ENCODE measurements at places on chromosomes 16 and 17.

DNA sequence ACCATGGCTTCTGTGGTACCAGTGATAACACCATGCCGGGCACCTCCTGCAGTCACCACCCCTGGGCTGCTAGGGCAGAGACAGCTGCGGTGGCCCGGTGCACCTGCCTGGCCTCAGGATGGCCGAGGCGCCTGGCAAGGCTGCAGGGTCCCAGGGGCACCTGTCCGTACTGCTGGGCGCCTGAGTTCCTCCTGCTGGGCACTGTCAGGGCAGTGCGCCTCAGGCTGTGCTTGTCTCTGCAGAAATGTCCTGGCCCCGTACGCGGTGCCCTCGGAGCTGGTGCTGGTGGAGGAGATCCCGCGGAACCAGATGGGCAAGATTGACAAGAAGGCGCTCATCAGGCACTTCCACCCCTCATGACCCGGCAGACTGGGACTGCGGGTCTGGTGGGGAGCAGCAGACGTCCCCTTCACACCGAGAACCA is 17.7 kb upstream of the CDH15 start:
- DNase-seq = no peak

DNA sequence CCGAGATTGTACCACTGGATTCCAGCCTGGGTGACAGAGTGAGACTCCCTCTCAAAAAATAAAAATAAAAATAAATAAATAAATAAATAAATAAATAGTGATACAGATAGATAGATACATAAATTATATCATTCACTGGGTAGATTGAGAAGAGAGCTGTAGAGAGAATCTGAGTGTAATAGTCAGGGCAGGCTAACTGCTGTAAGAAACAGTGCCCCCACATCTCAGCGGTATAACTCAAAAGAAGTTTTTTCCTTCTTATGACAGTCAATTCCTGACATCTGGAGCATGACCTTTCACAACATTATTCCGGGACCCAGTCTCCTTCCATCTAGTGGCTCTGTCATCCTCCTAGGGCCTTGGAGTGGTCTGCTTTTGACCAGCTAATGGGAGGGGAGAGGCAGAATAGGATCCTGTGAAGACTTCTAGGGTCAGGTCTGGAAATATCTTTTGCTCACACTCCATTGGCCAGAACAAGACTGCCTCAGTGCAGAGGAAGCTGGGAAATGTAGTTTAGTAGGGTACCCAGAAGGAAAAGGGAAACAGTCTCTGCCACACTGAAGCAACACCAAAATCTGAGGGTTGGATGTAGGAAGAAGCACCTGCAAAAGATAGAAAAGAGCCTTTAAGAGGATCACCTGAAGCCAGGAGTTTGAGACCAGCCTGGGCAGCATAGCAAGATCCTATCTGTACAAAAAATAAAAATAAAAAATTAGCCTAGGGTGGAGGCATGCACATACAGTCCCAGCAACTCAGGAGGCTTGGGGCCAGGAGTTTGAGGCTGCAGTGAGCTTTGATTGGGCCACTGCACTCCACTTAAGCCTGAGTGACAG is 3.0 kb upstream of the QPRT start:
- no peak for DNase-seq

DNA sequence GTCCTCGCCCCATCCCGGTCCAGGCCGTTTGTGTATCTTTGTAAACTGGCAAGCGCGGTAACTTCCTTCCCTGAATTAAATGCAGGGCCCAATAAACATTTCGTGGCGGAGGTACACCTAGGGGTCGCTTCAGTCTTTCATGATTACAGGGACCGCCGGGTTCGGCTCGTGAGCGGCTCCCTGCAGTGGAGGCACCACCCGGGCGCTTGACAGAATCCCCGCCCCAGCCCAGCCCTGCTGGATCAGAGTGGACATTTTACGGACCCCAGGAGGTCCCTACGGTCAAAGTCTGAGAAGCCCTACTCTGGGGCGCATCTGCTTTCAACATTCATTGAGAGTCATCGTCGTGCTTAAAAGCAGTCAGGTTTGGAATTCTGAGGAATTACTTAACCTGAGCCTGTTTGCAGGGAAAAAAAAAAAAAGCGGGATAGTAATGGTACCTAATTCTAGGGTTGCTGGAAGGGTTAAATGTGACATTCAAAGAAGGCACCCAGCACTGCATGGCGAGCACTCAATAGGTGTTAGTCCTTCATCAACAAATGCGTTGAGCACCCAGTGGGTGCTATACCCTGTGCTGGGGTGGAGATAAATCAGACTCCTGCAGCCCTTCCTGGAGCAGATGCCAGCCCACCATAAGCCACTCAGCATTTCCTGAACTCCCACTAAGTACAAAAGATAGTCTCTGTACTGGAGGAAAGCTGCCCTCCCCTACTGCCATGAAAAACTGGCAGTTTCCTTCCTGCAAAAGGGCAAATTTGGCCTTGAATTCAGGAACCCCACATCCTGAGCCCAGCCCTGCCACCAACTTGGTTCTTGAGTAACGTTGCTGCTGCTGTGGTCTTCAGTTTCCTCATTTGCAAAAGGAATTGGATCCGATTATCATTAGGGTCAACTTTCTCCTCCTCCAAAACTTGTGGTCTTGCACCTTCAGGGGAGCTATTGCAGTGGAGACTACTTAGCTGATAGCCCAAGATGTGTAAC is 658 bp upstream of the DUSP3 start:
- no peak for DNase-seq

DNA sequence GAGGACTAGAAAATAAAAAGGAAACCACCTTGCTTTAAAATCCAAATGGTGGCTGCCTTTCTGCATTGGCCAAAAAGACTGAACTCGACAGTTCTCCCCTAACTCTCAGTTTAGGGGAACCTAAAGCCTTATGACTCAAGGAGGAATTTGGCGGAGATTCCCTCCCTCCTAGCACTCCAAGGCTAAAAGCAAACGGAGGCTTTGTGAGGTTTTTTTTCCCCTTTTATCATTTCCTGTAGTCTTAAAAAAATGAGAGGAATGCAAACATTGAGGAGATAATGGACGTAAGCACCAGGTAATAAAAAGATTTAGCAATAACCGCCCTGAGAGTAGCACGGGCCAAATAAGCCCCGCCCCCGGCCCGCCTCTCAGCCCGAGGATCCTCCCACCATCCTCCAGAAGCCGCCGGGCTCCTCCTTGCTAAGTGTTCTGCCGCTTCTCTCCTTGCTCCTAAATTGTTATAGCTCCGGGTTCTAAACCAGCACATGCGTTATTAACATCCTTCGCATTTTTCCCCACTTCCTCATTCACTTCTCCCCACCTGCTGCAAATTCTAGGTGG is 5.8 kb upstream of the KIFC3 start:
- peak; percentile 52 for DNase-seq

- DNase-seq = no peak
These were observed 744 bp downstream of the CMIP start for GRCh38 chr16:81445143-81445961.

GRCh38 chr17:57913575-57914272 is 41.5 kb downstream of the CUEDC1 start:
- no peak for DNase-seq

DNA sequence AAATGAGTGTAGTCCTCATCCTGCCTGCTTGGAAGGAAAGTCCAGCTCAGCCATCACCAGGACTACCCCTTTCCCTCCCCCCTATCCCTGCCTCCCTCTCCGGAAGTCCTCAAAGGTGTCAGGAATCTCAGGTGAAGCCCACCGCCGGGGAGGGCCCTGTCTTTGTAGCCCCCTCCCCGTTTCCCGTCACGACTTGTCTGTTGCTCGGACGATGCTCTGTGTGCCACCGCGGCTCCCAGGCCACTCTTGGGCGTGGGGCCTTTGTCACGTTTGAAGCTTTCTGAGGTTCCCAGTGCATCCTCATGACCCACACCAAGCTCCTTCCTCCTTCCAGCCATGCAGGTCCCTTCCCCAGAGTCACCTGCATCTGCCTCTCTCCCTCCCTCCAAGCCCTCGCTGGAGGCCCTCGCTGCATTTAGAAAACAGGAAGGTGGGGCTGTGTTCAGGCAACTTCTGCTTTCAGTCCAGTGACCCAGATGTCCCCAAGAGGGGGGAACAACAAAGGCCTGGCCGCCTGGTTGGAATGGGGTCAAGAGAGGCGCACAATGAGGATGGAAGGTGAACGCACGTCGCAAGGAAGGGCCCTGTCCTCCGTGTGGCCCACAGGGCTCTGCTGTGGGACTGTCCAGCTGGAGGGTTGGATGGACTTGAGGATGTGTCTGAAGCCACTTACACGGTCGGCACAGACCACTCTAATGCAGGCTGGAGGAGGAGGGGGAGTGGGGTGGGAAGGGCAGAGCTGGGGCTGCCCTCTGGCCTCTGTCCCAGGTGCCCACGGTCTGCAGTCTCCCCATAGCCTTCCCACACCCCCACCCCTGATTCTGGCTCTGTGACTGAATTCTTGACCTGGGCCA is 59.9 kb downstream of the OR1D5 start:
- DNase-seq = no peak

GRCh38 chr16:21101631-21102420 is 48.8 kb downstream of the DNAH3 start:
- DNase-seq = no peak

DNA sequence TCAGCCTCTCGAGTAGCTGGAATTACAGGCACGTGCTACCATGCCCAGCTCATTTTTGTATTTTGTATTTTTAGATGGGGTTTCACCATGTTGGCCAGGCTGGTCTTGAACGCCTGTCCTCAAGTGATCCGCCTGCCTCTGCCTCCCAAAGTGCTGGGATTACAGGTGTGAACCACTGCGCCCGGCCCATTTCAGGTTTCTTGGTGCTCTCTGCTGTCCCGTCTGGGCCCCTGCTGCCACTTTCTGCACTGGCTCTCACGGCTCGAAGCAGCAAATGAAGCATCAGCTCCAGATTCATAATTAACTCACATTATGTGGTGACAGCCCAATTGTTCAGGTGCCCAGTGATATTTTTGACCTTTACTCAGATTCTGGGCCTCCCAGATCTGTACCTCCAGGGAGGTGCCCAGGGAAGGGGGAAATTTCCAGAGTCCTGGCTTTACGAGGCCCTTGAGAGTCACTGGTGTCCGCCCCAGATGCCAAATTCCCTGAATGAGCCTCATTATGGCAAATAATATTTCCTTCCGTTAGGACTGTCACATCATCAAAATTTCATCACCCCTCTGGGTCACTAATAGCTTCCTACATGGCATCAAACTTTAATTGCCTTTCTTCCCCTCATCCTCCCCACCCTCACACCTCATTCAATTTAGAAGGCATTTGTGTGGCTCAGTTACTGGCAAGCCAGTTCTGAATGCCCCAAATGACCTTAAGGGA is 9.0 kb downstream of the SDK2 start:
- no peak for DNase-seq

- DNase-seq = no peak
These were observed 6.0 kb downstream of the LYRM1 start for GRCh38 chr16:20906341-20907255.

DNA sequence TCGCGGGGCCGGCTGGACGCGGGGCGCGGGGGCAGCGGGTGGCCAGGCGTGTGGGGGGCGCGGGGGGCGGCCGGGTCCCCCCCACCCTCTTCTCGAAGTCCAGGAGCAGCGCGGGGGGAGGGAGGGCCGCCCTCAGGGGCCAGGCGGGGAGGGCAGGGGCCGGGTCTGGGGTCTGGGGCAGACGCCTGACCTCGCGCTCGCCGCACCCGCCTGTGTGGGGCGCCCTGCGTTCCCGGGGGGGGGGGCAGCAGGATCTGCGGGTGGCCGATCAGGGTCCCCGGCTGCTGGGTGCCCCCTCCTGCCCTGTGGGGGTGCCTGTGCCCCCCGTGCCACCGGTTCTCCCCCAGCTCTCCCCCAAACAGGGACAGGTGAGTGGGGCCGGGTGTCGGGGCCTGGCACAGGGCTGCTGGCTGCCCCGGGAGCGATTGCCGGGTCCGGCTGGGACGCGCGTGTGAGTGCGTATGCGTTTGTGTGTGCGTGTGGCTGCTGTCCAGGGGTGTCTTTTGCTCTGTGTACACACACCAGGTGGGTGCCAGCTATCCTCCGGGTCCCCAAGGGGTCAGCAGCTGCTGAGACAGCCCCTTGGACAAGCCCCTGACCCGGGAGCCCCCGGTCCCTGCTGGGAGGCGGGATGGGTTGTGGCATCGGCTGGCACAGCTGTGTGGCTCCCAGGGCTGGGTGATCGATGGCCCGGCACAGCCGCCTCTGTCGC is 663 bp downstream of the PRR35 start:
- DNase-seq = no peak

GRCh38 chr16:65909310-65910050 is 457.0 kb upstream of the CDH5 start:
- no peak for DNase-seq

DNA sequence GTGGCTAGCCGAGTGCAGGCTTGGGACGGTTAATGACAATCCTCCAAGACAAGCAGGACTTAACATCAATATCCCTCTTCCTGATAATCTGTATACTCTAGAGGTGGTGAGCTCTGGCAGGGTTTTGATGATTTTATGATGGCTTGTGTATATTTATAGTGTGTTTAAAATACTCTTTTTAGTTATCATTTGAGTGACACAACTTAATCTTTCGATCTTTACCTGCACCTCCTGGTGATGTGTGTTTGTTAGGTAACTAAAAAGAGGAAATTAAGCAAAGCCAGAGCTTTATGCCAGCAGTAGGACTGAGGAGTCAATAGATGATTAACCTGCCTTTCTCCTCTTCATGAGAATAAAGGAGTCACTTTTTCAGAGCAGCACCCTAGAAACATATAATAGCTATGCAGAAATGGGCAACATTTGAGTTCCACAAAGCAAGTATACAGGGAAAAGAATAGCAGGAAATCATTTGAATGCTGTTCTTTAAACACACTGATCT is 210.5 kb downstream of the IRX3 start:
- no peak for DNase-seq

DNA sequence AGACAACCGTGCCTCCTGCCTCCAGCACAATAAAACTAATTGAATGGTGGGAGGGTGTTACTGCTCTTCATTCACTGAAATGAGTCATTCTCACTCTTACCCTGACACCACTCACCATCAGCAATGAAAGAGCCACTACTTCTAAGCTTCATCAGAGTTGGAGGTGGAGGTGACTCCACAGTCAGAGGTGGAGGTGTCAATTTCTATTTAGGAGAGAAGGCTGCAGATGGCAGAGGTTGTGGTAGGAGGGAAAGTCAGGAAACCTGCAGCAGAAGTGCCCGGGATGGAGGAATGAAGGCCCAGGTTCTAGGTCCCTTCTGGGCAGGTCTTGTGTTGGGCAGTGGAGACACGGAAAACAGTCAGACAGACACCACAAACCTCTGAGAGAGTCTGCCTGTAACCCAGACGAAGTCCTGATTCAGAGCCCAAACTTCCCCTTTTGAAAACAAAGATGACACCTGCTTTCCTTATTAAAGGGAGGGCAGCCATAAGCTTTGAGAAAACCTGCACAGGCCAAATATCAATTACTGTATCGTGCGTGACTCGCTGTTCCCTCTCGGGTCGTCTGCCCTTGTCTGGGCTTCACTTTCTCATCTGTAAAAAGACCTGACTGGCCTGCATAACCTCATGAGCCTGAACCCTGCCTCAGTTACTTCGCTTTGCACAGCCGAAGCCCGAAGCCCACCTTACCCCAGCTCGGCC is 668 bp downstream of the ATPAF2 start:
- DNase-seq = no peak

Measured in stimulated activated CD8-positive, alpha-beta memory T cell treated with anti-CD3 and anti-CD28 coated beads, Interleukin-7, amount 100 ng/mL, for 4 hours (primary cell).